Right lung (tissue), 10 donors: ENCODE measurements at places on chromosomes 6 and 20.

GRCh38 chr6:96194675-96195074, 178.9 kb downstream of the FUT9 start:
- DNase-seq = no peak

- no peak for DNase-seq
Observed at GRCh38 chr20:40322941-40323340, 366.1 kb downstream of the MAFB start.

DNA sequence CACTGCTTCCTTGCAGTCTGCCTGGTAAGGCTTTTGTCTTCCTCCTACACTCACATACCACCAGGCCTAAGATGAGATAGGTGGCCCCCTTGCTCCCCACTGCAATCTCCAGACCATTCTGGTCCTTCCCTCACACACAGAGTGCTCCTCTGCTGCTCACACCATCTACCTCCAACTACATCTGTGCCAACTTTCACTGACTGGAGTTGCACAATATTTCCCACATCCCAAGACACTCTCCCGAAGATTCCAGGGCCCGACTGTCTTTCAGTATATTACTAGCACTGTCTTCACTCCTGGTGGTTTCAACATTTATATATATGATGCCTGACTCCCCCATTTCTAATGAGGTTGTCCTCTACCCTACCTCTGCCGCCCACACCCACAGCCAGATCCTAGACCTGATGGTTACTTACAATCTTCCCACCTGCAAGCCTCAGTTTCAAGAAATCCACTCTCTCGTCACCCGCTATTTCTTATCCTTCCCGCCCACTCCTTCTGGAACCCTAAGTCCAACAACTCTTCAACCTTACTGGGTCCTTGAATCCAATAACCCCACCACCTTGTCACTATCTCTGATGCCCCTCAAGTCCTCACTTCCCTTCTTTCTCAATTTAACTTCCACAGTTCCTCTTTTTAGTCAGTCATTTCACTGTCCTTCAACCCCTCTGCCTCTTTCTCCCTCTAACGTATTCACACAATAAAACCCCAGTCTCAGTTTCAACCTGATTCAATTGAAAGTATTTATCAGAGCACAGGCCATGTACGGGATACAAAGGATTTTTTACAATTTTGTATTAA, 21.6 kb downstream of the RALGAPA2 start:
- DNase-seq = no peak

DNA sequence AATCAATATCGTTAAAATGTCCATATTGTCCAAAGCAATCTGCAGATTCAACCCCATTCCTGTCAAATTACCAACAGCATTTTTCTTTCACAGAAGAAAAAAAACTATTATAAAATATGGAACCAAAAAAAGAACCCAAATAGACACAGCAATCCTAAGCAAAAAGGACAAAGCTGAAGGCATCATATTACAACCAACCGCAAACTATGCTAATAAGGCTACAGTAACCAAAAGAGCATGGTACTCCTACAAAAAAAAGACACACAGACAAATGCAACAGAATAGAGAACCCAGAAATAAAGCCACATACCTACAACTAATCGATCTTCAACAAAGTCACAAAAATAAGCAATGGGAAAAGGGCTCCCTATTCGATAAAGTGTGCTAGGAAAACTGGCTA, 49.2 kb downstream of the RNGTT start:
- DNase-seq = no peak

- no peak for DNase-seq
Observed at GRCh38 chr6:36612101-36612625, 18.0 kb downstream of the SRSF3 start.

- no peak for DNase-seq
Observed at GRCh38 chr6:149646599-149646998, 1.9 kb downstream of the KATNA1 start.

DNA sequence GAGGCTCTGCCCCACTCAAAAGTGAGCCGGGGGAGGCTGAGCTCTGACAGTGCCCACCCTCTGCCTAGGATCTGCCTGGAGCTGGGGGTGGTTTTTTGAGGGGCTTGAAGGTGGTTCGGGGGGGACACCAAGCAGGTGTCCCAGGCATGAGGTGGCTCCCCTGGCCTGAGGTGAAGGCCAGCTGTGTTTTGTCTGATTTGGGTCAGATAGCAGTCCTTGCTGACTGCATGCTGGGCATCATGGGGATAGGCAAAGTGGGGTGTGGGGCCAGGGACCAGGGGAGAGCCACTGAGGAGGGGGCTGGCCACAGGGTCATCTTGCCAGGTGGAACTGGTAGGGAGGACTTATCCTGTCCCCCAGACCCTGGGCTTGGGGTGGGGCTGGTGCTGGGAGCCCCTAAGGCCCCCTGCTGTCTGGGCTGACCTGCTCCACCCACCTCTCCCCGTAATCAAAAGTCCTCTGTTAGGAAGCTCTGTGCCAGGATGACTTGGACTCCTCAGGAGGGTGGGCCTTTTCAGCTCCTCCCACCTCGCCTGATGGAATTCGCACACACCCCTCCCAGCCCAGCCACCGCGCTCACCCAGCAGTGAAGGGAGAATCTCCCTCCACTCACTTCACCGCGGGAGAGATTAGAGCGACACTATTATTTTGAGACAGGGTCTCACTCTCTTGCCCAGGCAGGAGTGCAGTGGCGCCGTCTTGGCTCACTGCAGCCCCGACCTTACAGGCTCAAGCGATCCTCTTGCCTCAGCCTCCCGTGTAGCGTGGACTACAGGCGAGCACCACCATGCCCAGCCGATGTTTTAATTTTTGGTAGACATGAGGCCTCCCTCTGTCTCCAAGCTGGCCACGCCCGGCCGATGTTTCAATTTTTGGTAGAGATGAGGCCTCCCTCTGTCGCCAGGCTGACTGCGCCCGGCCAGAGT, 1.5 kb upstream of the COL9A3 start:
- no peak for DNase-seq

DNA sequence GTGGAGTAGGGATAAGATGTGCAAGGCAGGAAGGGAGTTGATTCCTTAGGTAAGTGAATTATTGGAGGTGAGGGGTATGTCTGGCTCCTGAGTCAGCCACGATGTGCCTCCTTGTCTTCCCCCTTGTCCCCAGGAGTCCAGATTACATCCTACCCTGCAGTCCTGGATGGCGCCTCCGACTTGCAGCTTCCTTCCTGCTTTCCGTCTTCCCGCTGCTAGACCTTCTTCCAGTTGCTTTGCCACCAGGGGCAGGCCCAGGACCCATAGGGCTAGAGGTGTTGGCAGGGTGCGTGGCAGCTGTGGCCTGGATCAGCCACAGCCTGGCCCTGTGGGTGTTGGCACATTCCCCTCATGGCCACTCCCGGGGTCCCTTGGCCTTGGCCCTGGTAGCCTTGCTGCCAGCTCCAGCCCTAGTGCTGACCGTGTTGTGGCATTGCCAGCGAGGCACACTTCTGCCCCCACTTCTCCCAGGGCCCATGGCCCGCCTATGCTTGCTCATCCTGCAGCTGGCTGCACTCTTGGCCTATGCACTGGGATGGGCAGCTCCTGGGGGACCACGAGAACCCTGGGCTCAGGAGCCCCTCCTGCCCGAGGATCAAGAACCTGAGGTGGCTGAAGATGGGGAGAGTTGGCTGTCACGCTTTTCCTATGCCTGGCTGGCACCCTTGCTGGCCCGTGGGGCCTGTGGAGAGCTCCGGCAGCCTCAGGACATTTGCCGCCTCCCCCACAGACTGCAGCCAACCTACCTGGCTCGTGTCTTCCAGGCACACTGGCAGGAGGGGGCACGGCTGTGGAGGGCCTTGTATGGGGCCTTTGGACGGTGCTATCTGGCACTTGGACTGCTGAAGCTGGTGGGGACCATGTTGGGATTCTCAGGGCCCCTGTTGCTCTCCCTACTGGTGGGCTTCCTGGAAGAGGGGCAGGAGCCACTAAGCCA, 4.9 kb downstream of the ABCC10 start:
- no peak for DNase-seq

DNA sequence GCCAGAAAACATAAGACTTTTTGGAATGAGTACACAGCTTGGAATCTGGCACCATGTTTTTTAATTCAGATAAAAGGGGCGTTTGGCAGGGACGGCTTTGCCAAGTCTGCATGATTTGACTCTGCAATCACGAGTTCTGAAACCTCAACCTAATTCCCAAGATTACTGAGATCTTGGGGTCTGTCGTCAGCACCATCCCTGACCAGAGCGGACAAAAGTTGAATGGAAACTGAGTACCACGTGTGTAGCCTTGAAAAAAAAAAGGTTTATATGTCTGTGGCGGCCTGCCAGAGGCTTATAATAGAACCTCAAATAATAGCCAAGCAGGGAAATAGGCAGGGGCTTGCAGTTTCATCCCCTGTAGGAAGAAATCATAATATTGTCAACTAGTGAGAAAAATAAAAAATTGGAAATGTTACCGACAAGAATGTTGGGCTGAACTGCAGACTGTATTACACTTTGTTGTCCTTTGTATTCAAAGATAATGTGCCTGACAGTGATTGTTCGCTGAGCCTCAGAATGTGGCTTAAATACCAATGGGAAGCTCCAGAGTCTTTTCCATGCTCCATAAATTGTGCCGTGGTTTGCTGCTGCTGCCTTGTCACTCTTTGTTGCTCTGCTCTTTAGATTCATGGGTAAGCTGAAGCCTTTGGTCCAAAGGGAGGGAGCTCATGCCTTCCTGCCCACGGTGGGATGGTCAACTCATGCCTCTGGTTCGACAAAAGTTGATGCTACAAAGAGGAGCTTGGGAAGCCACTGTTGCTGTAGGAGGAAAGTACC, 118.8 kb upstream of the ARID1B start:
- peak; percentile 95 for DNase-seq

DNA sequence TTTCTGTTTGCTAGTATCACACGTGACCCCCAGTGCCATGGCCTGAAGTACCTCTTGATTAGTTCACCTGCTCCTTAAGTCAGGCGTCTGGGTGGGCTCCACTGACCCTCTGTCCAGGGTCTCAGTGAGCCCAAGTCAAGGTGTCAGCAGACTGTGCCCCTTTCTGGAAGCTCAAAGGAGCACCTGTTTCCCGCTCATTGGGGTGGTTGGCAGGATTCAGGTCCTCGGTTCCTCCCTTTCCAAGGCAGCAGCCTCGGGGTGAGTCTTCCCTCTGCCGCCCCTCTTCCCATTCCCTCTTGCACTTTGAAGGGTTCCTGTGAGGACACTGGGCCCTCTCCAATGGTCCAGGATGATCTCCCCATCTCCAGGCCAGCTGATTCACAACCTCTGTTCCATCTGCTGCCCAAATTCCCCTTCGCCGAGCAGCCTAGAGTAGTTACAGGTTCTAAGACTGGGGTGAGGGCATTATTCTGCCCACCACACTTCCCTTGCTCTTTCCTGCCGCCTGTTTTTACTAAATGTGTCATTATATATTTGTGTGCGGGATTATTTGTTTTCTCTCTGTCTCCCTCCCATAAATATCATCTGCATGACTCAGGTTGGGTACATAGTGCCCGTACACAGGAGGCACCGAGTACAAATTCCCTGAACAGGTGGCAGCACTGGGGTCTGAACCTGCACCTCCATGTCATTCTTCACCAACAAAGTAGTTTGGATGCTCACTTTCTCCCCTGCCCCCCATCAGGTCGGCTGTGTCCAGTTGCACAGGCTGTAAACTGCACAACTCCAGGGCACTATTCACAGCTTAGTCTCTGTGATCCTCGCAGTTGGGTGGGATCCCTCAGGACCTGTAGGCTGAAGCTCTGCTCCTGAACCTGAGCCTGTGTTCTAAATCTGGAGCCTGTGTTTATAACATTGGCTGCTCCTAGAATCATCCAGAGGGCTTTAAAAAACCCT, 58.5 kb downstream of the RBM38 start:
- DNase-seq = no peak

- no peak for DNase-seq
Observed at GRCh38 chr6:118565311-118565960, 17.3 kb downstream of the PLN start.

DNA sequence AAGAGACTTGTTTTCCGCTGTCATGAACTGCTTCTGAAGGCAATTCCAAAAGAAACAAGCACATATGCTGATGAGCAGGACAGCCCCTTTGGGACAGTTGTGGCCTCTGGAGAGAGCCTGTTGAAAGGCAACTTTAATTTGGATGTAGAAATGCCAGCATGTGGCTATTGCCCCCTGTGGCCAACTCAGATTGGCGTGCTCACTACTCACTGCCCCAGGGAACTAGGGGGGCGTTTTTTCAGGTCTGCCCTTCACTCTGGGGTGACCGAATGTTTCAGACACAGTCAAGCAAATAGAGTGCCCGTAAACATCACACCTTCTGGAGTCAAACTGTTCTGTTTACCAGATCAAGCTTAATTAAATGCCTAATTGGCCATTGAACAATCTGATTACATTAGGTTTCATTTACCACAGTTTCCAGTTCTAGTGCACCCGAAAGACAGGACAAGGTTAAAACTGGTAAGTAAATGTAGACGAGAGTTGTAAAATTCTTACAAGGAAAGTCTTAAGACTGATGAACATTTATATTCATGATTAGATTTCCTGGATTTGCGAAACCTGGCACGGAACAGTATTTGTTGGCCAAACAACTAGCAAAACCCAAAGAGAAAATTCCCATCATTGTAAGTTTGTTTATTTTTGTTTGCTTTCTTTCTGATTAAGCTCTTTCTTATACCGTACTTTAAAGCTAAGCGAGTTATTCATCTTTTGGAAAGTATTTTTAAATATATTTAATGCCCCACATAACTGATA, 75.9 kb upstream of the SYNJ2 start:
- DNase-seq = no peak

GRCh38 chr6:14621518-14621917, 503.9 kb downstream of the CD83 start:
- DNase-seq = no peak
